ENCODE measurements at places on chromosomes 13 and 19. TPM values are rescaled to one million over a fixed set of nuclear protein-coding genes. Genes with fewer than 3 reads are reported as not detected.

ATXN8OS gene
- not detected for total RNA-seq

SYT5 gene
- not detected for total RNA-seq

LRG1 gene
- total RNA-seq: not detected

VN1R2 gene
- not detected for total RNA-seq

HIF3A gene
- total RNA-seq: 0.39 TPM

ZNF432 gene
- 11.0 TPM for total RNA-seq

PPAN gene
- 18.2 TPM for total RNA-seq

CD33 gene
- total RNA-seq: not detected

POLRMT gene
- 15.9 TPM for total RNA-seq

ATP4A gene
- not detected for total RNA-seq

KLK13 gene
- not detected for total RNA-seq

ZNF677 gene
- total RNA-seq: 19.9 TPM

P2RY11 gene
- 1.0 TPM for total RNA-seq

FGF21 gene
- total RNA-seq: not detected

LILRA2 gene
- not detected for total RNA-seq

PTGIR gene
- 3.0 TPM for total RNA-seq

ZNF429 gene
- 10.6 TPM for total RNA-seq

NKPD1 gene
- total RNA-seq: not detected
